ENCODE measurements at places on chromosomes 11 and 22.
A peak's percentile ranks its signal among the peaks of the same experiment; 100 is the strongest.

- DNase-seq = no peak
Measured at GRCh38 chr22:36822581-36822980, 5.7 kb upstream of the PVALB start.

- no peak for DNase-seq
Measured at GRCh38 chr11:118827118-118827517, 36.2 kb upstream of the DDX6 start.

DNA sequence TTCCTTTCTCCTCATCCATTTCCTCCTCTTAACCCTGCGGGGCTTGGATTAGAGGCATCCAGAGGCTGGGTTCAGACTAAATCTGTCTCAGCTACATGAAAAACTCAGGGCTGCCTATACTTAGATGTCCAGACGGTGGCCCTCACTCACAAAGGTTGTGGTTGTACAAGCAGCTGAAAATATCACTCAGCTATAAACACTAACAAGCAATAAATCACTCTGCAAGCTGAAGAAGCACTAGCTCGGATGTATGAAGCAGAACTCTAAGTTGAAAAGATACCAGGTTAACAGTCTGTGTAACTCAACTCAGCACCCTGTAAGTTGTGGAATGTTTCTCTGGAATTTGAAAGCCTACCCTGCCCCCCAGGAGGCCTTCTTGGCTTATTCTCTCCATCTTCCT is 82.9 kb downstream of the EXT2 start:
- no peak for DNase-seq

DNA sequence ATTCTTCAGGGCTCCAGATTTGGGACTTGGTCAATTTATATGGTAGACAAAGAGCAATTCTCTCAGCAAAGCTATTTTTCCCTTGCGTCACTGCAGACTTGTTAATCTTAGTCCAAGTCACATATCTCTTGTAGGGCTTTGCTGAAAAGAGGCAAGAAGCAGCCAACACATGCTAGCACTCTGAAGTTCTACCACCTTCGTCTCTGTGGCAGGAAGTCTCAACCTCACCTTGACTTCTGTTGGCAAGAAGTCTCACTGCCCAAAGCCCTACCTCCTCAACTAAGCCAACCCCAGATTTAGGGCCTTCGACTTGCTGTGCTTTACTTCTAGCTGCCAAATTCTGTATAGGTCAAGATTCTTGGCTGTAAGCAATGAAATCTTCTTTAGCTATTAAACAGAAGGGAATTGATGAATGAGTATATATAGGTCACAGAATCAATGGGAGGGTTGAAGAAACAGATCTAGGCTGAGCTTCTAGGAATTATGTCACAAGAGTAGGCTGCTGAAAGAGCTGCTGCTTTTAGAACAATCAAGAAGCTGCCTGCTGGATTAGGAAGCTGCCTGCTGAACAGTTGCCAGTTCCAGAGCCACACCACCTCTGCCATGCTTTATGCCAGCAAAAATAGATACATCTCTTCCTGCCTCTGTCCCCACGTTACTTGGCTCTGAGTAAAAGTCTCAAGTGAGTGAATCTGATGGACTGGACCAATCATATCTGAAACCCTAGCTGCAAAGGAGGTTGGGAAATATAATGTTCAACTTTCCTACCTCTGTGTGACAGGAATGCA is 17.6 kb upstream of the NCR3LG1 start:
- peak; percentile 22 for DNase-seq

- DNase-seq = peak; percentile 60
Measured at GRCh38 chr11:46369458-46370152, 11.9 kb upstream of the MDK start.

- DNase-seq = no peak
Measured at GRCh38 chr22:37154925-37155712, 5.4 kb upstream of the IL2RB start.

DNA sequence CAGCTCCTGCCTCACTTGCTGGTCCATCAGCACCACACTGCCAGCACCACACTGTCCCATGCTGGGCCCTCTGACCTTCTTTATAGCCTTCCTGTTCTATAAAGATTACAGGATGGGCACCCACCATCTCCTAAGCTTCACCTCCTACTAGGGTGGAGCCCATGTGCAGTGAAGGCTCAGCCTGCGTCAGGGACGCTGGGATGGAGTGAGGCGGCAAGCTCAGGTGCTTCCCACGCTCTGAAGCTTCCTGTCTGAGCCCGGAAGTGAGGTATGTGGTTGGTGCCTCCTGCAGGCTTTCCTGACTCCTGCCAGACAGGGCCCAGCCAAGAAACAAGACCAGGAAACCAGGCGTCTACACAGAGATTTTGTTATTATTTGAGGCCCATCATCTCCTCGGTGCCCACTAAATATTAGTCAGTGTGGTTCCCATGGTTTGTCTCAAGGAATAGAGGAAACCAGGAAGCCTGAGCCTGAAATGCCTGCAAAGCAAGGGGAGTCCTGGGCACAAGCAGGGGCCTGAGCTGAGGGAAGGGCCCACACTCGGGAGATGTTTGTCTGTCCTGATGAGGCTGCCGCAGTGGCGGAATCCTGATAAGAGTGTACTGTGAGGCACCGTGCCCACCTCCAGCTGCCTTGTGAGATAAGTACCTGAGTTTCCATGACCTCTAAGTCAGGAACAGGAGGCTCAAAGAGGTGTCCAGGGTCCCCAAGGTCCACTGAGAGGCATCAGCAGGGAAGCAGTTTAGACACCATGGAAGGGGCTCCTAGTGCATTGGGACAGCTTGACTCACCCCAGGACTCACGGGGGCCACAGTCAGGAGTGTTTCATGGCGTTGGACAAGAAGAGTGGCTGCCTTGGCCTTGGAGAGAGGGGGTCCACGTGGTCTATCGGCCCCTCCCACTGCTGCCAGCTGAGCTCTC is 22.0 kb downstream of the RSPH14 start:
- peak; percentile 75 for DNase-seq

DNA sequence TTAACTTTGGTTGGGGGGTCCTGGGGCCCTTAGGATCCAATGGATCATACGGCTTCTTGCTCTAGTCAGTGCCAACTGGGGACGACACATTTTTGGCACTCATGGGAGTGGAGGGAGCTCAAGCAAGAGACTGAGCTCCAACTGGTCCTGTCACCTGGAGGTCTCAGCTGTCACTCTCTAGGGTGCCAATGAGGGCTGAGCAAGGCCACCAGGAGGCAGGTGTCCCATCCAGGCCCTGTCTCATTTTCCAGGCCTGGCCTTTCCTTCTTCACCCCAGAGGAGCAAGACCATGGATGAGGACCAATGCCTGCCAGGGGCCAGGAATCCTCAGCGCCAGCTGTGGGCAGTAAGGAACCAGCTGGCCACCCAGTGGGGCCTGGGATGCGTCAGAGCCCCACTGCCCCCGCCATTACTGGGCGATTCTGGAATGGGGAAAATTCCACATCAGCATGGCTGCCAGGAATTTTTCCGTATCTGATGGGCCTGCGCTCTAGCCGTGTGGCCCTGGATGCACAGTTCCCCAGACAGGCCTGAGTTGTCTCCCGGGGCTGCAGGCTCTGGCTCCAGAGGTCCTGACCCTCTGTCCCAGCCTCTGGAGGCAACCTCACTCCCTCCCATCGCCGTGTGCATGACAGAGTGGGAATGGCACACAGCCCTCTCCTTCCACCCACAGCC is 669 bp upstream of the GAL3ST1 start:
- DNase-seq = no peak

- peak; percentile 95 for DNase-seq
Measured at GRCh38 chr11:45843158-45843924, 3.9 kb upstream of the CRY2 start.

Data from CD4-positive, alpha-beta T cell treated with Interleukin-12 subunit alpha and Interleukin-12 subunit beta, for 1 hour (primary cell).